HT-29 (cell line): ENCODE measurements at places on chromosomes 2 and 18.

DNA sequence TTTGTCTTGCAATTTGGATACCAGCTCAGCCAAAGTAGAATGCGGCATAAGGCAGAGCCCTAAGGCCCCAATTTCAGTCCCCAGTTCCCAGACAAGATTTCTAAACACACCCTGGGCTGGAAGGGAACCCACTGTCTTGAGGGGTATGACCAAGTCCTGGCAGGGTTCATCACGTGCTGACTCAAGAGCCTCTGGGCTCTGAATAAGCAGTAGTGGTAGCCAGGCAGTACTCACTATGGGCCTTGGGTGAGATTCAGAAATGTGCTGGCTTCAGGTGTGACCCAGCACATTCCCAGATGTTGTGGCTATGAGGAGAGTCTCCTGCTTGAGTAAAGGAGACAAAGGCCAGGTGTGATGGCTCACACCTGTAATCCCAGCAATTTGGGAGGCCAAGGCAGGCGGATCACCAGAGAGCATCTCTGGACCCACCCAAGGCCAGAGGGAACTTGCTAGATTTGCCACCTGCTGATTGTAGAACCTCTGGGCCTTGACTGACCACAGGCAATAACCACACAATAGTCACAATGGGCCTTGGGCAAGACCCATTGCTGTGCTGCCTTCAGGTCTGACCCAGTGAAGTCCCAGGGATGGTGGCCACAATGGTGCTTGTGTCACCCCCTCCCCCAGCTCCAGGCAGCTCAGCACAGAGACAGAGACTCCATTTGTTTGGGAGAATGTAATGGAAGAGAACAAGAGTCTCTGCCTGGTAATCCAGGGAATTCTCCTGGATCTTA is 74.9 kb downstream of the ATL2 start:
- DNase-seq = no peak

DNA sequence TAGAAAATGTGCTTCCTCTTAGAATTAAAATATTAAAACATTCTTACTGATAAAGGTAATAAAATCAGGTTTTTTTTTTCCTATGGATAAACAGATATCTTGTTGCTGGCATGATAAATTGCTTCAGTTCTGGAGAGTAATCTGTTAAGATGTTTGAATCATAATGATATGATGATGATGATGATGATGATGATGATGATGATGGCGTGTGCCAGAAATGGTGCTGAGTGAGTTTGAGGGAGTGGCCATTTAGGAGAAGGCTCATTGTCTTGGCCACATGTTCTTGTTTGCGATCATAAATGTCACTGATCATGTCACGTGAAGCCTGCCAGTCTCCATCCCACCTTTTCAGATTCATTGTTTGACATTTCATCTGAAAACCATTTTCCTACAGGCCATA is 35.0 kb downstream of the ADAM23 start:
- no peak for DNase-seq

- no peak for DNase-seq
Observed at GRCh38 chr18:9091066-9091476, 11.4 kb upstream of the NDUFV2 start.

- no peak for DNase-seq
Observed at GRCh38 chr2:222751238-222751637, 79.8 kb downstream of the MOGAT1 start.

- DNase-seq = peak; percentile 28
Observed at GRCh38 chr2:31812051-31812798, 198.6 kb downstream of the MEMO1 start.

DNA sequence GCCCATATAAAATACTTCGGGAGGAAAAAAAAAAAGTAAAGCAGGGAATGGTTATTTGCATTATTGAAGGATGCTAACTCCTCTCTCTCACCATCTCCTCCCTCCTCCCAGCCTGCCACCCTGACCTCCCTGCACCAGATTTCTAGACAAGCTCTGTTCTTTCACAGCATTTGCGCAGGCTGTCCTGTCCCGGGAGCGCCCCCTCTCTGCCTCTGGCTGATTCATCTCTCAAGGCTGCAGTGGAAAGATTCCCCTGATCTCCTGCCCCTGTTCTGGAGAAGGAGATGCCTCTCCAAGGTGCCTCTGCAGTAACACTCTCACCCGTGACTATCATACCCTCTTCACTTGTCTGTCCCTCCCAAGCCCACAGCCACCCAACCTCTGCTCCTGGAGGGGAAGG is 38.5 kb downstream of the COL4A4 start:
- no peak for DNase-seq
